NCI-H2081 treated with DMSO at 0.1 percent for 48 hours (cell line): ENCODE measurements at places on chromosomes 4 and X.

GRCh38 chr4:55733932-55734331 lies 85.7 kb upstream of the EXOC1L start:
- DNase-seq = no peak

GRCh38 chrX:1075741-1076140 lies 136.7 kb downstream of the CRLF2 start:
- no peak for DNase-seq

DNA sequence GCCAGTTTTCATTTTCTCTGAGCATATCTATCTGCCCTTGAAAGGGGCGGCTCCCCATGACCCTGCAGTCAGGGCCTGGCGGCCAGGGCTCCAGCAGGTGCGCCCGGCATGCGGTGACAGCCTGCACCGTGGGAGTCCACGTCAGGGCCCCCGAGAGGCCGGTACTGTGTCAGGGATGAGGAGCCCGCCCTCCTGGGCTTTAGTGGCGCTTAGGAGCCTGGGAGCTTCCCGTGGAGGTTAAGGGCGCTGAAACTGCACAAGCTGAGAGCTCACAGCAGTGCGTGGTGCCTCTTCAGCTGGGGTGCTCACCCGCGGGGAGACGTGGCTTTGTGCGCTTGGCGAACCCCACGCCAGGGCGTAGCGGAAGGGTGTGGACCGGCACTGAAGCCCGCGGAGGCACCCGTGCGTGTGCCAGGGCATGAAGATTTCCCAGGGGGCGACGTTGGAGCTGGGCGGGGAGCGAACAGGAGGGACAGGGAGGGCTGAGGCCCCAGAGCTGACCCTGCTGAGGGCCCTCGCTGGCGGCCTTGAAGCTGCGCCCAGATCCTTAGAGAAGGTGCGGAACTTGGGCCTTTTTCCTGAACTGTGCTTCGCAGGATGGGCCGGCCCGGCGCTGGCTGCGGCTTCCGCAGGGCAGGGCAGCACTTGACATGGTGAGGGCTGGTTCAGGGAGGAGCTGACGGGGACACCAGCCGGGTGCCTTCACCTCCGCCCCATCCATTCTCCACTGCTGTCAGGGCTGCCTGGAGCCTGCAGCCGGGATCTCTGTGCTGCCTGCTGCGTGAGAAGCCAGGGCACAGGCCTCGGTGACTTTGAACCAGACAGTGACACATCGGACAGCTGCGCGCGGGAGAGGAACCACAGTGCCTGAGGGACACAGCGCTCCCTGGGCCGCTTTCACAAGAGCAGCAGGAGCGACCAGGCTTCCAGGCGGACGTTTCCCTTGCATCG lies 32.9 kb downstream of the HTT-AS start:
- DNase-seq = no peak

GRCh38 chrX:107659768-107660167 lies 31.5 kb downstream of the PRPS1 start:
- no peak for DNase-seq

DNA sequence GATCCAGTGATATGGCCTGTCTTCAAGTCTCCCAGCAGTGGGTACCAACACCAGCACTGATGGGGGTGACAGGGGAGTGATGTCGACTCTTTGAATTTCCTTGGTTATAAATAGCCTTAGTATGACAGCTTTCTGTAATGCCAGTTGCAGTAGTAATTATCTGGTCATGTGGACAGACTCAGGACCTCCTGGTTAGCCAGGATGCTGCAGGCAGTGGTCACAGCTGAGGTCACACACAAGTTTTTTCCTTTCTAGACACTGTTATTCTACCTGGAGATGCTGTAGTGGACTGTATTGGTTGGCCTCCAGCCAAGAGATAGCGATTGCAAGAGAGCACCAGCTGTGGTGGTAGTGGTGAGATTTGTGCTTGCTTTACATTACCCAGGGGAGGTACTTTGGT lies 63.6 kb downstream of the UPRT start:
- DNase-seq = no peak

DNA sequence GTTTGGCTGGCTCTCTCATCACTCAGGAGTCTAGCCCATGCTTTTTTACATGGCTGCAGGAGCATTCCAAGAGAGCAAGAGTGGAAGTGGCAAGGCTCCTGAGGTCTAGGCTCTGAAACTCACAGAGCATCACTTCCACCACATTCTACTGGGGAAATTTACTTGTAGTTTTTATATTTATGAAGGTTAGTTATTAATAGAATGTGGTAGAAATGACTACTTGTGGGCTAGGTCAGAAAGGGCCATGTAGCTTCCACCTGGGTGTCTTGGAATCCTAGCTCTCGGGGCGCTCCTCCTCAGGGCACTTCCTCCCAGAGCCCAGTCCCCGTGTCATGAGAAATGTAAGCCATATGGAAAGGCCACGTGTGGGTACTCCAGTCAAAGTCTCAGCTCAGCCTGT lies 127.0 kb upstream of the CASK start:
- no peak for DNase-seq

- DNase-seq = no peak
Observed at GRCh38 chrX:38117485-38117884, 103.2 kb downstream of the SRPX start.

- no peak for DNase-seq
Observed at GRCh38 chr4:16897991-16898827, at the start of gene LDB2. TSS of gene LDB2 (minus strand) at chr4:16898645.

DNA sequence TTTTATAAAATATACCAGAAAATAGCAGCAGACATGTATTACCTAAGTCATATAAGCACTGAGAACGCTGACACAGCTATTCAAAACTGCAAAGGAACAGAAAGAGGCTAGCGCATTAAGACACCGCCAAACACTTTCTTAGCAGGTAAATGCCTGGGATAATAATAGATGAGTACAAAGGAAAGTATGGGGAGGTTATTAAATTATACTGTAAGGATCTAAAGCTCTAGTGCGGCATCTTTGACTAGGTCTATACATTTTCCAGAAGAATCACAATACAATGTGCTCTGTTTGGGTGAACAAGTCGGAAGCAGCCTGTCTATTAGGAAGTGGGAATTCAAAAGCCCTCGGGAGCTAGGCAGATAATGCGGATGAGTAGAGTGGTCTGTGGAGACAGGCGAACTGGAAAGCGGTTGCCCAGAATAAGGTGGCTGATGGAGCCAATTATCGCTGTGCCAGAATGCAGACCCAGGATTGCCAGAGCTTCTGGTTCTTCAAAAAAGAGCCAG lies 443.6 kb upstream of the TENM3 start:
- DNase-seq = no peak

GRCh38 chrX:129650821-129651510 lies 3.8 kb downstream of the APLN start:
- no peak for DNase-seq

DNA sequence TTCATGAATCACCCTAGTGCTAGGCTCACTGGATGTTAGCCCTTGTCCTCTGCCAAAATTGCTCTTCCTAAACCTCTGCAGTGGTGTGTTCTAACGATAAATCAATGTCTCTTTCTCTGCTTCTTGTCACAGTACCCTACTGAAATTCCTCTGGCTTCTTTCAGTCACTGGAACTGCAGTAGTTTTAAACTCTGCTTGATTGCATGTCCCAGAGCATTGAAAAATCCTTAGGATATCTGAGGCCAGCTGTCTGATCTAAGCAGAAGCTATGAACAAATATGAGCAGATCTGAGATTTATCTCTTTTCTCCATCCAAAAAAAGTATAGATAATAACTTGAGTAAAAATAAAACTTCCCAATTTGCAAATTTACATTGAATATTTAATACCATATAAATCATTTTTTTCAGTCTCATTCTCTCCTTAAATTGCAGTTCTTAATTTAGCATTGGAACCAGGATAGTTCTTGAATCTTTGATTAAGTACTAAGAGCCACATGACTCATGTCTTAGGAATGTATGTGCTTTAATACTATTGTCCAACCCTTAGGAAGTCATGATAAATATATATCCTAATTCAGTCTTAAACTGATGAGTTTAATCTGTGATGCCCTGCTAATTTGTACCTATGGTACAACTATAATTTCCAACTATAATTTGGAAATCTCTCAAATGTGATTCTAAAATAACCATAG lies 169.7 kb downstream of the PDHA2 start:
- no peak for DNase-seq

GRCh38 chr4:26140150-26140898 lies 180.5 kb upstream of the RBPJ start:
- DNase-seq = no peak

DNA sequence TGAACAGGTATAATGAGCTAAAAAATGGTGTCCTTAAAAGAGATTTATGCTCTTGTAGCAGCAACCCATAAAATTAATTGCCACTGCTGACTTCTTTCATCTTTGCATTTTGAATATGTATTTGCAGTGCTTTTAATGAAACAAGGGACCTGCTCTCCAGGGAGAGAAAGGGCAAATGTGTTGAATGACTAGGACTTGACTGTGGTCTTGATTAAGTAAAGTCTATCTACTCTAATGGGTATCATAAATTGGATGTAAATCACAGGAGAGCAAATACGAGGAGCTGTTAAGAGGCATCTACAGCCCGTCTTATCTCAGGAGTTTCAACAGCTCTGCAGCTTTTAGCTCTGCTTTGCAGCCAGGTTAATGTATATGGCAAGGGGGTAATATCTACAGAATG lies 216.4 kb downstream of the PALLD start:
- DNase-seq = peak; percentile 59

DNA sequence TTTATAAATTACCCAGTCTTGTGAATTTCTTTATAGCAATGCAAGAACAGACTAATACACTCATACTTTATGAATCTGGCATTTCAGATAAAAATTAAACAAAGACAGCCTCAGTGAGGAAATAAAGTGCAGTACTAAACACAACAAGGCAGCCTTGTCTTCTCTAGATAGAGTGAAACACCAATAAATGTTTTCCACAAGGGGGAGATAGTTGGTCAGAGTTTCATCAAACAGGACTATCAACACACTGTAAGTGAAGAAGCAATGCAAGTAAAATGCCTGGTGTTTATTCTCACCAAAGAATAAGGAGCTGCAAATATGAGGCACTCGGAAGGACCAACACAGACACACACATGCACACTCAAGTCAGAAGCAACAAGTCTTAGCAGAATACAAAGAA lies 62.8 kb downstream of the FAM9B start:
- DNase-seq = peak; percentile 1

GRCh38 chr4:11431111-11431510 lies 2.4 kb upstream of the HS3ST1 start:
- no peak for DNase-seq

- DNase-seq = no peak
Observed at GRCh38 chr4:95547715-95548471, 880 bp downstream of the UNC5C start.

DNA sequence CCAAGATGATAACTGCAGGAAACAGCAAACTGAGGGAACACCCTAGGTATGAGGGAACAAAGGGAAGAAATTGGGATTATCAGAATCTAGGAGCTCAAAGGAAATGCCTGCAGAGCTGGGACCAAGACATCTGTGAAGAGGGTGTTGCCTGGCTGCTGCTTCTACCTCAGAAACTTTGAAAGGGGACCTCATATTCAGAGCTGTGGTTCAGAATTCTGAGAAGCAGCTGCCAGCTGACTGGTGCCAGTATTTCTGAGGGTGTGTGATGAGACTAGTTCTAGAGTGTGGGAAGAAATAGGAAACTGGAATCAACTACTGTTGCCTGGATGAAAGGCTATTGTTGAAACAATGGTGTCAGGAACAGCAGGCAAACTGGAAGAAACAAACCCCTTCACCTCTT lies 8.5 kb downstream of the FAAH2 start:
- no peak for DNase-seq

DNA sequence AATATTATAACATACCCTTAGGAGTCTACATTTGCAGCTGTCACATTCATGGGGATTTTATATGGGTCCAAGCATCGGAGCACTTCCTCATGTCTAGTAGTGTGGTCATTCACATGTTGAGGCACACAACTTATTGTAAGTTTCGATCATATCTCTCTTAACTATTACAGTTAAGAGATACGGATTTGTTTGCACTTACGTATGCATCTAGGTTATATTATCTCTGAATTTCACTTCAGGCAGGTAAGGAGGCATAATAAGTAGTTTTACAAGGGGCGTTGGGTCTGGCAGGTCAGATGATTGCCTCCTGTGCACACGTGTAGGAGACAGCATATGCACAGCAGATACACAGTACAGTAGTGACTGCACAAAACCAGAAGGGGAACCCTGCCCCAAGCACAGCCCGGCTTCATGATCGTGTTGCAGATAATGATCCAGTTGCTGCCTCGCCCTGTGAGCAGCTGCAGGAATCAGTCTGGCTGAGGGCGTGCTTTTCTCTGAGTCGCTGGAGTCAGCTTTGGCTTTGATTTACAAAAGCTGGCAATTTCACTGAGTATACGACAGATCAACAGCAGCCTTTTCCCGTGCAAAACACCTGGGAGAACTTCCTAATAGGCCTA lies 302.9 kb upstream of the GATB start:
- peak; percentile 71 for DNase-seq

GRCh38 chr4:65600656-65601055 lies 69.6 kb downstream of the EPHA5 start:
- no peak for DNase-seq
